GM10248 (cell line): ENCODE measurements at places on chromosomes 6 and 20.

DNA sequence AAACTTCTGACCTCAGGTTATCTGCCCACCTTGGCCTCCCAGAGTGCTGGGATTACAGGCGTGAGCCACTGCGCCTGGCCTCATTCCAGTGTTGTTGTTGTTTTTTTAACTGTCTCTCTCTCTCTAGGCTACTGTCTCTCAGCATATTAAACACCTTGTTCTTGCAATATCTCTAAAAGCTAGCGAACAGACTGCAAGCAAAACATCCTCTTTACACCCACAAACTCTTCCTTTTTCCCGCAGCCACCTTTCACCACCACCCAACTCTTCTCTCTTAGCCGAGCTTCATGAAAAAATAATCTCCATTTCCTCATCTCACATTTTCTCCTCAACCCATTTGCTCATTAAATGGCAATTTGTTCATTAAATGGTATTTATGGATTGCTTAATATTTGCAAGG, 45.5 kb downstream of the SGK1 start:
- no peak for DNase-seq

DNA sequence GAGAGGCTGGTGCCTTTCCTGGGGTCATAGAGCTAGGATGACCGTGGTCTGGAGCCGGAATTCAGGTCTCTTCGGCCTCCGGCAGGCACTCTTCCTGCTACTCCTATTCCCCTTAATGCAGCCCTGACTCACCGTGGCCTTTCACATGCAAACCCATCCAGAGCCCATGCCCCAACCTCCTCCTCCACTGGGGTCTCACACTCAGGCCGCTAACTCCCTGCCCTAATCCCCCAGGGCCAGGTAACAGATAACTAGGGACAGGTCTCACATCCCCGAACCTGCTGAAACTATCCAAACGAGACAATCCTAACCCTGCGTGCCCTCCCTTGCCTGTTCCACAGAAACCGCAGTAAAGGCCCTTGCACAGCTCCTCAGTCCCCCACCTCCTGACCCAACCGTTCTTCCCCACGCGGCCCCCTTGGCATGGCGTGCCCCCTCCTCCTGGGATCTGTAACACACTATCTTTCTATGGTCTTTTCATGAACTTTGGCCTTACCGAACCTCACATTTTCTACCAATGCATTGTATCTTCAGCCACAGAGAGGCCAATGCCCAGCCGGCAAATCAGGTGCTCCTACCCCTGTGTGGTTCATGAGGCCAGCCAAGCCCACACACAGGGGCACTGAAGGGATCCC, 245.4 kb upstream of the EXOC2 start:
- no peak for DNase-seq

GRCh38 chr6:43298565-43299337, 691 bp downstream of the SLC22A7 start:
- no peak for DNase-seq

DNA sequence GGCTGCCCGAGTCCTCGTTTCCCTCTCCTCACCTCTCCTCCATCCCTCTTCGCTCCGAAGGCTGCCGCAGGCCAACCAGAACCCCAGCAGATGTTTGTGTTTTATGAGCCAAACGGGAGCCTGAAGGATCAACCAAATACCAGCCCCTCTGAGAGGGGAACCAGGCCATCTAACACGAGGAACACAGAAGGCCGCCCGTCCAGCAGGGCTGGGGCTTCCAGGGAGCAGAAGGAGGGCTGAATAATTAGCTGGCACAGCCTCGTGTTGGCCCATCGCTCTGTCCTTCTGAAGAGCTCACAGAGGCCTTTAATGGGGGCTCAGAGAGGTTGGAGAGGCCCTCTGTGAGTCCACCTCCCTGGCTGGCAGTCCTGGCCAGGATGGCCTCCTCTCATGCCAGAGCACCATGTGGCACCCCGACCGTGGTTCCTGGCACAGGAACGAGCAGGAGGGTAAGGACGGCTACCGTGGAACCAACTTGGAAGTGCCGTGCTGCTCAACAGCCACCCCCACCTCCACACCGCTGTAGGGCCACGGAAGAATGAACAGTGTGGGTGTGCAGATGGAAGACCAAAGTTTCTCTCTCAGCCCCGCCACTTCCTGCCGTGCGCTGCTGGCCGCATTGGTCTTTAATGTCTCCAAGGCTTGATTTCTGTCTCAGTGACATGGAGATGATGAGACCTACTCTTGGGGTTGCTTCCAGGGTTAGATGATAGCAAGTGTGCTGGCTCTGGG, 155.2 kb downstream of the SCML4 start:
- peak; percentile 75 for DNase-seq

GRCh38 chr6:16761471-16762267, 409 bp upstream of the ATXN1 start:
- DNase-seq: peak; percentile 82

DNA sequence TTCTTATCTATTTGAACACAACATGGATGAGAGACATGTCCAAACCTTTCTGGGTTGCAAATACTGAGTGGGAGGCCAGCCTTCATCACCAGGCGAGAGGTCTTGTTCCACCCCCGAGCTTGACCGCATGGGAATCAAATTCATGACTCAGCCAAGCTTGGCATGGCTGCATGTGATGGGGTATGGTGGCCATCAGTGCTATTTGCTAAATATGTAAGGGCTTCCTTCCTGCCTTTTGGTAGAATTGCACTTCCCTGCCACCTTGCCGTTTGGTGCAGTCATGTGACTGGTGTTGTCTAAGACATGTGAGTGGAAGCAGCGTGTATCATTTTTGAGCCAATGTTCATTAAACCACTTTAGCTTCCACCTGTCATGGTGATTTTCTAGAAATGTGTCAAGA, 508.9 kb upstream of the SULF2 start:
- DNase-seq: no peak

- no peak for DNase-seq
These were observed 87.7 kb downstream of the THEMIS start for GRCh38 chr6:127812985-127813698.

DNA sequence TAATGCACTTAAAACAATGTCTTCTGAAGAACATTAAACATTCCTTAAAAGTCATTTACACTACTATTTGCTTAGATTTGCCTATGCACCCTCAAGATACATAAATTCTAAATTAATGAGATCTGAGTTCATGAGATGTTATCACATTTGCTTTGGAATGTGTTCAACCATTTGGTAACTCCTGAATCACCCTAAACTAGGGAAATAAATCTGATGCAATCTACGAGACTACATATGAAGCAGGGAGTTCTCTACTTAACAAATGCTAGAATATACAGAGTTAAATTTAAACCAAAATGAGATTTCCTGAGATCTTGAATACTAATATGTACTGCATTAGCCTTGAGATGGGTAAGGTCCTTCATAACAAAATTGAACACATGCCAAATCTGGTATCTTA, 170.1 kb downstream of the CLIC5 start:
- DNase-seq: no peak

DNA sequence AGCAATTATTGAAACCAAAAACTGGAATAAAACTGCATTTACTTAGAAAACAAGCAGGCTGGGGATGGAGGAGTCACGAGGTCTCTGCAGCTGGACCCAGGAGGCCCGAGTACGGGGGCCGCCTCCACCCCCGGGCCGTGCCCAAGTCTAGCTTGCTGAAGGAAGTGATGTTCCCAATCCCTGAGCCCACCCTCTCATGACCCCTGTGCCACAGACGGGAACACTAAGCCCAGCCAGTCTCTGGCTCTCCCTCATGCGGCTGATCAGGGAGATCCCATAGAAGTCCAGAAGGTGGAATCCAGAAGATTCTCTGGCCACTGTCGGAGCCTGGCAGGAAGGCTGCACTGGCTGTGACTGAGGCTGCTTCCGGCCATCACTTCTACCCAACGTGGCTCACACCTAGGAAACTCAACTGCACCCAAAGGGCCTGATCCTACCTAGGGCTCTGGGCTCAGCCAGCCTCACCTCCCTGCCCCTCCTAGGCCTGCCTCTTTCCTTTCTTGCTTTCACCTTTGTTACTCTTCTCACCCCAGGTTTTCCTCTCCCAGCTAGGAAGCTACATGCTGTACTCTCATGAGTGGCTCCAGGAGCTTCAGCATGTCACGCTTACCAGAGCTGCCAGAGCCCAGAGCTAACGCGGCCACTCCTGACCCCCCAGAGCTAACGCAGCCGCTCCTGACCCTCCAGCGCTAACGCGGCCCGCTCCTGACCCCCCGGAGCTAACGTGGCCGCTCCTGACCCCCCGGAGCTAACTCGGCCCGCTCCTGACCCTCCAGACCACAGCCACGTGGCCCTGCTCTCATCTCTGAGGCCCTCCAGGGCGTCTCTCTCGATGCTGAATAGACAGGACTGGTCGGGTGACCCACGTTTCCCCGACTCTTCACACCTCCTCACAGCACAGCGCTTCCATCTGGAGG, 24.7 kb upstream of the HELZ2 start:
- DNase-seq: no peak

- no peak for DNase-seq
These were observed 123.1 kb upstream of the STXBP5 start for GRCh38 chr6:147081076-147081609.

- DNase-seq: no peak
These were observed 40.8 kb upstream of the SLC4A11 start for GRCh38 chr20:3279761-3280160.

DNA sequence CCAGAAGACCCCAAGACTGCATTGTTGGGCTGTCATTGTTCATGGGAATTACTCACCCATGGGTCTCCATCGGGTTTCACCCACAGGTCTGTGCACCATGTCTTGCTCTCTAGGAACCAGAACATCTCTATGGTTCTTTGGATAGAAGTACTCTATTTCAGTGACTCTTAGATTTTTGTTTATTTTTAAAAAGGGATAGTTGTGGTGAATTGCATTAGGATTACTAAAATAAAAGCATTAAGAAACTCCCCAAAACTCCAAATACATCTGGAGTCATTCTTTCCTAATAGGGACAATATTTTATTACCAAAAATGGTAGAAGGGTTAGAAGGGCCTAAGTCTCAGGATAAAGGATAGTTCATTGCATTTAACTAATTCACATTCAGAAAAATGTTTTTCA, 166.9 kb upstream of the TNFAIP3 start:
- no peak for DNase-seq

GRCh38 chr6:91278416-91278815, 691.5 kb upstream of the MAP3K7 start:
- DNase-seq: no peak

DNA sequence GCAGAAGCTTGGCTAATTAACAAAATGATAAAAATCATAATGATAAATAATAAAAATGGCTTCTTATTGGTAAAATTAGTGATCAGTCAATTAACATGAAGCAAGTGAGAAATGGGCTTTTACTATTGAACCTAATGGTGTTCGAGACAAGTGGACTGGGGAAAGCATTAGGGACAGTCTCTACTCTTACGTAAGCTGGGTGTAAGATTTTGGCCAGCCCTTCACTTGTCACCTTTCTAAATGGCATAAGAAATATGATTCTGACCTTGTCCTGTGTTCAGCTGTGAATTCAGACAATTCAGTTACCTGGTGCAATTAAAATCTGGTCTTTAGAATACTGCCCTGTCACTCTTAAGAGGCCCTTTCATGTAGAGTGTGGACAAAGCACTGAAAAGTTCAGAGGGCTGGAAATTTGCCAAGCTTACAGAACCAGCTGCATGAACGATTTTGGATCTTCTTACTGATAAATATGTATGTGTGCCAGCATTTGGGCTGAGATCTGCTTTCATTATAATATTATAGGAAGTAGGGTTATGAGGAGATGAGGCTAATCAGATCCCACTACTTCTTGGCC, 115.9 kb downstream of the QRSL1 start:
- DNase-seq: no peak

DNA sequence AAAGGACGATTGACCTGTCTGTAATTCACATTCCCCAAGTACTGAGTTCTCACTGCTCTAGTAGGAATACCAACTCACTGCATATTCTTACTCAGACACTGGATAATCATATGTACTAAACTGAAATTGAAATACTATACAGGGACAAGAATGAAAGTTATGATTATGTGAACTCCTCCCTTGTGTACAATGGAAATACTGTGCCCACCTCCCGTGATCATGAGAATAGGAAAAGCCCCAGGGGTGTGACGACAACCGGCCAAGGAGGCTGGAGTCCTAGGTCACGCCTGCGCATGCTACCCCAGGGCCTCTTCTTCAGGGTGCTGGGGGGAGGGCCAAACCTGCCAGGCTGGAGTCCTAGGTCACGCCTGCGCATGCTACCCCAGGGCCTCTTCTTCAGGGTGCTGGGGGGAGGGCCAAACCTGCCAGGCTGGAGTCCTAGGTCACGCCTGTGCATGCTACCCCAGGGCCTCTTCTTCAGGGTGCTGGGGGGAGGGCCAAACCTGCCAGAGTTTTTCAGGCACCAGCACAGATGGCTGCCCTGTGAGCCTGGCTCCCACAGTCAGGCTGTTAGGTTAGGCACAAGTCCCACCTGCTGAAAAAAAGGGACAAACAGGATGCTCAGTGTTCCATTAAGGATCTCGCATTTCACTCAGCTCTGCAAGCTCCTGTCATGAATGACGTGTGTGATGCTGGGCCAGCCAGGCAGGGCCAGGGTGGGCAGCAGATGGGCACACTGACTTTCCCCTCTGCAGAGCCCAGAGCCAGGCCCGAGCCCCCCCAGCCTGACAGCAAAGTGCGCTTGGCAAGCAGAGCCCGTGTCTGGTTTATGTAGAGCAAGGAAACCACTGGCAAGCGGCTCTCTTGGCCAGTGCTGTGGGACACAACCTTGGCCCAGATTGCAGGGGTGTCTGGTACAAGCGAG, 107.7 kb downstream of the FOXF2 start:
- no peak for DNase-seq

- no peak for DNase-seq
These were observed 44.4 kb downstream of the DSTN start for GRCh38 chr20:17614176-17614811.

DNA sequence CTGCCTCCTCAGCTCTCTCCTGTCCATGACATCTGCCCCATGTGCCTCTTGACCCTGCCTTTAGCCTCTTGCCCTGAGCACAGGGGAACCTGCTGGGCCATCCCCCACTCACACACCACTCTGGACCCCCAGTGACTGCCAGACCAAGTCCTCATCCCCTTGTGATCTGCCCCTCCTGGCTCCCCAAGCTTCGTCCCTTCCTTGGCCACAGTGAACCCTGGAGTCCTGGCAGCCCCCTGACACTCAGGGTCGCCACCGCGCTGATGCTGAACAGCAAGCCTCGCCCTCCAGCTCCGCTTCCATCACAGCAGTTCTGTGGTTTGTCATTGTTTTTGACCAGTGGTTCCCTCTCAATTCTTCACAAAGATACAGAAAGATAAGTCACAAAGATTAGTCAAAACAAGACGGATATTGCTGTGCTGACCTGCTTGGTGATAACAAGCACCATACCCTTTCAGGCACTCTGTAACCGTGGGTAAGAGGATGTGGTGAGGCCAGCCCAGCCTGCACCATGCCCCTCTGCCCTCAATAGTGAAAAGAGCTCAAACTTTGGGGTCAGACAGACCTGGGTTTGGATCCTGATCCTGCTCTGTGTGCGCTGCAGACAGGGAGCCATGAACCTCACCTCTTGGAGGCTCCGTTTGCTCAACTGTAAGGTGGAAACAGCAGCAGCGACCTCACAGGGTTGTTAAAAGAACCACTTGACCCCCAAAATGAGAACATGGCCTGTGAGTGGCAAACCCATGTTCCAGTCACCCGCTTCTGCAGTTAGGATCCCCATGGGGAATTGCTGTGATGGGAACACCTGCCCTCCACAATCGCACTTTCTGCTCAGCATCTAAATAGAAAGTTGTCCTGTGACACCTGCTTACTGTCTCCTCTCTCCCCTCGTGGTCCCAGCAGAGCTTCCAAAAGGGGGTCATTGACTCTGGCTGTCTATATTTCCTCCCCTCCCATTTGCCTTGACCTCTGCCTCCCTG, 114.5 kb downstream of the TOX2 start:
- DNase-seq: peak; percentile 29
